ENCODE measurements at places on chromosomes 6 and 20. TPM values are rescaled to one million over a fixed set of nuclear protein-coding genes. Genes with fewer than 3 reads are reported as not detected.

GRCh38 chr6:154487367-154488247 is 22.9 kb downstream of the CNKSR3 start:
- H3K4me1 ChIP-seq: no peaks in the 10 kb centered on the region
- no peak for DNase-seq
- no peak overlapping the region for H3K4me3 ChIP-seq
- no peaks in the 10 kb centered on the region for H3K27me3 ChIP-seq
- H3K27ac ChIP-seq: no peak overlapping the region
- no peaks in the 10 kb centered on the region for H3K36me3 ChIP-seq

GRCh38 chr6:137913996-137914529 is 47.0 kb downstream of the TNFAIP3 start:
- no peaks in the 10 kb centered on the region for H3K36me3 ChIP-seq
- no peak overlapping the region for H3K4me3 ChIP-seq
- H3K27me3 ChIP-seq: no peaks in the 10 kb centered on the region

PBOV1 gene
- polyA plus RNA-seq: not detected

MROH8 gene
- polyA plus RNA-seq: 1.00 TPM

PI3 gene
- polyA plus RNA-seq: not detected

- H3K27me3 ChIP-seq: no peaks in the 10 kb centered on the region
- no peak overlapping the region for H3K4me3 ChIP-seq
- no peak overlapping the region for H3K27ac ChIP-seq
- peak; percentile 53 for DNase-seq
- no peaks in the 10 kb centered on the region for H3K36me3 ChIP-seq
These were observed 112.5 kb downstream of the WDR27 start for GRCh38 chr6:169589293-169589692.

GRCh38 chr6:167872538-167873210 is 46.0 kb downstream of the AFDN start:
- H3K4me3 ChIP-seq: no peak overlapping the region
- no peaks in the 10 kb centered on the region for H3K4me1 ChIP-seq
- no peak for DNase-seq
- H3K36me3 ChIP-seq: no peaks in the 10 kb centered on the region

- no peaks in the 10 kb centered on the region for H3K4me1 ChIP-seq
- H3K27me3 ChIP-seq: no peaks in the 10 kb centered on the region
- H3K27ac ChIP-seq: no peak overlapping the region
These were observed 146.9 kb downstream of the MACROD2 start for GRCh38 chr20:14142171-14142570.

FRK gene
- polyA plus RNA-seq: 0.04 TPM

GRCh38 chr6:2529211-2529719 is 221.5 kb downstream of the MYLK4 start:
- DNase-seq: no peak
- H3K4me3 ChIP-seq: no peak overlapping the region
- H3K36me3 ChIP-seq: no peaks in the 10 kb centered on the region
- H3K27ac ChIP-seq: no peak overlapping the region
- H3K27me3 ChIP-seq: no peaks in the 10 kb centered on the region
- H3K4me1 ChIP-seq: no peaks in the 10 kb centered on the region

BPIFB1 gene
- polyA plus RNA-seq: not detected

DNA sequence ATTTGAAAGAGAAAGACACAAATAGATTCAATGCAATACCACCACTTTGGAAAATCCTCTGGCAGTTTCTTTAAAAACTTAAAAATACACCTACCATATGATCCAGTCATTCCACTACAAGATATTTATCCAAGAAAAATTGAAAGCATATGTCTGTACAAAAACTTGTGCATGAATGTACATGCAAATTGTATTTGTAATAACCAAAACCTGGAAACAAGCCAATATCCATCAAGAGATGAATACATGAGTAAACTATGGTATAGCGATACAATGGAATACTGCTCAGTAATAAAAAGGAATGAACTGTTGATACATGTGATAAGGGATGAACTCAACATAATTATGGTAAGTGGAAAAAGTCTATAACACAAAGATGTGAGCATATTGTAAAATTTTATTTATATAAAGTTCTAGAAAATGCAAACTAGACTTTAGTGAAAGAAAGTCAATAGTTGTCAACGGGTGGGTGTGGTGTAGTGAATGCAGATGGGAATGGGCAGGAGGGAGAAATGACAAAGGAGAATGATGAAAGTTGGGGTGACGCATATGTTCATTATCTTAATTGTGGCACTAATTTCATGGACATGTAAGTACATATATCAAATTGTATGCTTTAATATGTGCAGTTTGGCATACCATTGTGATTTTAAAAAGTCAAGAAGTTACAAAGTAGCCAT is 347.5 kb downstream of the SAMD5 start:
- H3K36me3 ChIP-seq: no peaks in the 10 kb centered on the region
- no peak for DNase-seq
- no peaks in the 10 kb centered on the region for H3K4me1 ChIP-seq
- H3K4me3 ChIP-seq: no peak overlapping the region
- no peak overlapping the region for H3K27ac ChIP-seq
- H3K27me3 ChIP-seq: no peaks in the 10 kb centered on the region

TMEM217 gene
- 0.42 TPM for polyA plus RNA-seq

GRCh38 chr6:167826896-167827582 is at the start of gene AFDN:
AFDN (plus strand) TSS chr6:167826911; CDS start chr6:167827133, 222 bp downstream.
- peak within 1 kb of the TSS; percentile 21 for H3K27ac ChIP-seq
- H3K27me3 ChIP-seq: no peaks in the 10 kb centered on the region
- DNase-seq: no peak
- peaks cover 20% of the 10 kb centered on the region for H3K4me1 ChIP-seq
- peak within 1 kb of the TSS; percentile 73 for H3K4me3 ChIP-seq

DNA sequence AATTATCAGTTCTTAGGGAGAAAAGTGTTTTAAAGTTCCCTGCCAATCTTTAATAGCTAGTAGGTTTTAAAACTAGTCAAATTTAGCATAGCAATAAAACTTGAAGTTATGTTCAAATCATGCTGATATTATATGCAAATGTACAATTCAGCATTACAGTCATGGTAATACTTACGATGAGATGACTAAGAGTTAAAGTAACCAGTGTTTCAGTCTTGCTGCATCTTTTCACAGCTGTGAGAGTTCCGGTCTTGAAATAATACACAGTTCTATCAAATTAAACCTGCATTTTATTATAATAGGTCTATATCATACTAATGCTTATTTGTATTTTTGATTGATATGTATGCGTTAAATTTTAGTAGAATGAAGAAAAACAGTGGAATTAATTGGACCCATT is 26.1 kb downstream of the POPDC3 start:
- no peak for DNase-seq
- no peak overlapping the region for H3K27ac ChIP-seq
- no peak overlapping the region for H3K4me3 ChIP-seq
- H3K36me3 ChIP-seq: no peaks in the 10 kb centered on the region

C6orf89 gene
- polyA plus RNA-seq: 52.8 TPM

DNA sequence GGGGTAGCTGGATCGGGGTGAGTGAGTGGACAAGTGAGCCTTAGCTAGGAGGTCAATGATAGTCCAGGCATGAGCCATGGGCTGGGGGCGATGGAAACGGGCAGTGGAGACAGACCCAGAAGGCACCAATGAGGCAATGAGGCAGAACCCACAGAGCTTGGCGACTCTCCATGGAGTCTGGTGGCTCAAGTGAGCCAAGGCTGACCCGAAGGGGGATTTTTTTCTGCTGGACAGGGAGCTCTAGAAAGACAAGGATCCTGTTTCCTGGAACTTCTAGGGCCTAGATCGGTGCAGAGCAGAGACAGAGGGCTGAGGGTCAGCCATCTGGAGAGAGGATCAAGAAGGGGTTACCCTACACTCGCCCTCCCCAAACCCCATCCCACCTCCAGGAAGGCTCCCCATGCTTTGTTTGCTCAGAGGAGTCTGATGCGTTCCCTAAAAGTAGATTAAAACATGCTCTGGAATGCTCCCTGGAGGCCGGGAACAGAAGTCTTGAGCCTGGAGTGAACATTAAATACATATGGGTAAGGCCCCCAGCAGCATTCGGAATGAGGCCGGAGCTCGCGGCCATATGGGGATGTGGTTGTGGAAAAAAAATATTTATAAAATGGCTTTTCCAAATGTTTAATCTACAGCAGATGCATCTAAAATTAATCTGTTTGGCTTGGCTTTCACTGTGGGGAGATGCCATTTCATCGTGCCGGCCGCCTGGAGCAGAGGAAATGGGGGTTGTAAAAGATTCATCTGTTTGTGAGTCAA is 237.8 kb upstream of the PMEPA1 start:
- DNase-seq: no peak
- H3K4me3 ChIP-seq: no peak overlapping the region
- H3K27me3 ChIP-seq: no peaks in the 10 kb centered on the region

CAP2 gene
- polyA plus RNA-seq: not detected

GRCh38 chr6:131490441-131490840 is 82.6 kb upstream of the ARG1 start:
- no peaks in the 10 kb centered on the region for H3K4me1 ChIP-seq
- no peaks in the 10 kb centered on the region for H3K27me3 ChIP-seq
- no peak overlapping the region for H3K27ac ChIP-seq
- no peaks in the 10 kb centered on the region for H3K36me3 ChIP-seq

GRCh38 chr6:130677312-130677711 is 149.9 kb upstream of the SMLR1 start:
- H3K27ac ChIP-seq: no peak overlapping the region
- peaks cover 9% of the 10 kb centered on the region for H3K4me1 ChIP-seq
- no peaks in the 10 kb centered on the region for H3K27me3 ChIP-seq

DNA sequence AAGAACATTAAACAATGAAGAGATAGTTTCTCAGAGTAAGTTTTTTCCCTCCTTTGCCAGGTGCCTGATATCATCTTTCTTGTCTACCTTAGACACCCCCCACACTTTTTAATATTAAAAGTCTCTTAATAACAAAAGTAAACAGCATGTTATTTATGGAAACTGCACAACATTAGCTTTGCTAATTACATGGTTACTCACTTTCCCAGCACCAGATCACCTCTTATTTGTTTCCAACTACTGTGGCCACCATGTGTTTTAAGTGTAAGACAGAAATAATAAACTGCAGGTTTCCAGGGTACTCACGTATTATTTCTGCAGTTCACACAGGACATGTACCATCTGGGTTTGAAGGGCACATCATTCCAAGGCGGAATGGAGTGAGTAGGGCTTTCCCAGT is 125.0 kb downstream of the TRMT11 start:
- H3K27ac ChIP-seq: no peak overlapping the region
- H3K27me3 ChIP-seq: no peaks in the 10 kb centered on the region
- no peak overlapping the region for H3K4me3 ChIP-seq
- H3K36me3 ChIP-seq: no peaks in the 10 kb centered on the region

Measured in CD4-positive, alpha-beta memory T cell (primary cell).